ENCODE measurements at places on chromosomes 5 and 9.

- DNase-seq = no peak
These were observed 73.5 kb downstream of the EFNA5 start for GRCh38 chr5:107597247-107597646.

GRCh38 chr5:92659246-92659645 is 921.8 kb downstream of the NR2F1-AS1 start:
- DNase-seq = no peak

- no peak for DNase-seq
These were observed 75.0 kb downstream of the WNK2 start for GRCh38 chr9:93258818-93259489.

- DNase-seq = no peak
These were observed 108.1 kb downstream of the JAKMIP2 start for GRCh38 chr5:147674411-147674810.

DNA sequence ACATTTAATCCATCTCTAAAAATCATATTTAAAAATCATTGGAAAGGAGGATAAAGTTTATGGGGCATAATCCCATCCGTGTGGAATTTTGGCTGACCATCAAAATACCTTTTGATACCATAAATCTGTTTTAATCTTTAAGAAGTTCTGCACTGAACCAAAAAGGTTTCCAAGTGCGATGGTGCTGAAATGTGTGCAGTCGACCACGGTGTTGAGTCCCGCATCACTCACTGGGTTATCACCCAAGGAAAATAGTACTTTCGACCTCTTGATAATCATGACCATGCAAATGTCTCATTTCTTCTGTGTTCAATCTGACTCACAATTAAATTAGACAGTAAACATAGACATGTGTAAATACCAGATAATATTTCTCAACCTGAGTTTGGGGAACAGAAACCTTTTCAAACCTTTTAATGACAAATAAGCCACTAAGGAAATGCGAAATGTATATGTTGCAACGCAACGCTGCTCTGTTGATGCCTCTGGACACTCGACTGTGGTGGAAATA is 62.0 kb upstream of the CDH6 start:
- DNase-seq = no peak

GRCh38 chr9:80932181-80932580 is 757.2 kb downstream of the TLE1 start:
- DNase-seq = no peak

GRCh38 chr9:126613651-126614050 is at the start of gene LMX1B:
TSS of gene LMX1B (plus strand) at chr9:126613928. CDS start at chr9:126614450, 522 bp downstream.
- DNase-seq = peak; percentile 58

- DNase-seq = no peak
These were observed 4.2 kb downstream of the USP20 start for GRCh38 chr9:129839324-129840023.

GRCh38 chr9:107612136-107612535 is 122.6 kb upstream of the KLF4 start:
- DNase-seq = no peak

- no peak for DNase-seq
These were observed 688.3 kb downstream of the PRR16 start for GRCh38 chr5:121152411-121152810.

DNA sequence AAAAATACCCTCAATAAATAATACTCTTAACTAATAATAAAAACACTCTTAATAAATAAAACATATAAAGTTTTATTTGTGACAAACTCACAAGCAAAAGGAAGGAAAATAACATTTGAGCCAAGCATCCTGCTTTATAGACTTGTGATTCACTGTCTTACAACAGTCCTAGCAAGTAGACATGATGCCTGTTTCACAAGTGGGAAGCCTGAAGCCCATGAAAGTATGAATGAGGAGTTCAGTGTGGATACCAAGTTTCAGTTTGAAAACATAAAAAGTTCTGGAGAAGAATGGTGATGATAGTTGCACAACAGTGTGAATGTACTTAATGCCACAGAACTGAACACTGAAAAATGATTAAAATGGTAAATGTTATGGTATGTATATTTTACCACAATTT is 10.9 kb downstream of the HABP4 start:
- no peak for DNase-seq

DNA sequence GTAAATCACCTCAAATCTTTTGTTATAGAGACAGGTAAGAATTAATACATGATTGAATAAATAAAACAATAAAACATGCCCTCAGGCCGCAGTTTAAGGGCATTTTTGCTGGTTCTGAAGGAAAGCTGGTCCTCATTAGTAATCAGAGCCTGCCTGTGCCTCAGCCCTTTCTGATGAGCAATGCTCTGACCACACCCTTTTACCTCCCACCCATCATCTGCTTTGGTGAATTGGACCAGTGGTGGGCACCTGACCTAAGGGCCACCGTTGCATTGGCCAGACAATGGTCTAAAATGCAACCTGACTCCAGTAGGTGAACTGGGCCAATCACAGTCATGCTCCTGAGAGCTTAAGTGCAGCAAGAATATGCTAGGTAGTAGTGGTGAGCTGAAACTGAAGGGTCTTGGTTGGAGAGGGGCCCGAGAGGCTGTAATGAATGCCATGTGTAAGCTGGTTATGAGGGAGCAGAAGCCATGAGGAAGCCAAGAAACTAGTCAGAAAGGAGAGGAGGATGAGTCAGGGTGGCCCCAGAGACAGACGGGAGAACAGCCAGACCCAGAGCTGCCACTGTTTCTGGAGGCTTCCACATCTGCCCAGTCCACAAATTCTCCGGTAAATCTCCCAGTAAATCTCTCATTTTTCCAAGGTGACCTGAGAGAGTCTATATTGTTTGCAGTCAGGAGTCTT is 45.5 kb upstream of the ZSWIM6 start:
- DNase-seq = no peak

DNA sequence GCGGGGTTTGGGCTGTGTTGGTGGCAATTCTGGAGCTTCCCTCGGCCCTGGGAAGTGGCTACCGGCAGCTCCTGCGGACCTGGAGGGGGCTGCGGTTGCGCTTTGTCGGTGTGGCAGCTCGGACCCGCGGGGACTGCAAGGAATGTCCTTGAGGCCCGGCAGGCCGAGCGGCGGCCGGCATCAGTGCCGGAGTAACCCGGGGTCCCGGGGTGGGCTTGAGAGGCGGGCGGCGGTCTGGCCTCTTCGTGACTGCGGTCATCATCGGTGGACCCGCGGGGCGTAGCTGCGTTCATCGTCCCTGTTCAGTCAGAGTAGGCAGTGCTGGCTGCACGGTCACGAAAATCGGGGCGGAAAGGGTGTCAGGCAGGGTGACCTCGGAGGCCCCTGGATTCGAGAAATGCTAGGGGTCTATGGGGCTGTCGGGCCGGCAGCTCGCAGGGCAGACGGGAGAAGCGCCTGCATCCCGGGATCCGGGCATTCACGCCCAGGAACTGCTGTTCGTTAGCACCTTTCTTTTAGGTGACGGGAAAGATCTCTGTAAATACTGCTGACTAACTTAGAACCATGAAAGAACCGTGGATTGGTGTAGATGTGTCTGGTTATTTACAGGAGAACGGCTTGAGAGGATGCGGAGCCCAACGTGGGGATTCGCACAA is 474 bp downstream of the HMGCR start:
- no peak for DNase-seq

DNA sequence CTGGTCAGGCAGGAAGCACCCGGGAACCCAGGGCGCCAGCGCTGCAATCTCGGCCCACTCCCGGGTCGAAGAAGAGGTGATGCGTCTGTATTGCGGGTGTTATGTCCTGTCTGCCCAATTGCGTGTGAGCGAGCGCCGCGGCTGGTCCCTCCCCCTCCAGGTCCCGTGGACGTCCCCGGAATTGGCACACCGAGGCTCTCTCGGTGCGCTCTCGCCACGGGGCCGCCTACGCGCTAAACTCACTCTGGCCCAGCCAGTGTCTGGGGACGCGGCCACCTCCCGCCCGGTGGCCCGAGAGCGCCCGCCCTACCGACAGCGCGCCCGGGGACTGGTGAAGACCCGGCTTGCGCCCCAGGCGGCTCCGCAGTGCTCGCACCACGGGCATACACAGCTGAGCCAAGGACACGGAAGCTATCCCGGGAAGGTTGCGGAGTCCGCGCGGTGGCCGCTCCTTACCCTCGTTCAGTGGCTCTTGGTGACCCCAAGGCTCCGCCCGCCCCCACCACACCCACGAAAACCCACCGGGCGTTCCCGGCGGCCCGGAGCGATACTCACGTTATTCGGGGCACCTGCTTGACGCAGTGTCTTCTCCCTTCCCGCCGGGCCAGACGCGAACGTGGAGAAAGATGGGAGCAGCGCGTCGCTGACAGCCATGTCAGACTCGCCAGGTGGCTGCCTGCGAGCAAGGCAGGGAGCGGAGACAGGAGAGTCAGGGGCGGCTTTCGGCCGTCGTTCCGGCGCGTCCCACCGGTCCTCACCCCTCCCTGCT is 1.0 kb downstream of the KLF4 start:
- DNase-seq = no peak

GRCh38 chr9:112104401-112104800 is 70.7 kb downstream of the SUSD1 start:
- no peak for DNase-seq

Measured in D721Med (cell line).